Stimulated activated CD8-positive, alpha-beta memory T cell treated with anti-CD3 and anti-CD28 coated beads, Interleukin-7, amount 100 ng/mL, for 24 hours (primary cell): ENCODE measurements at places on chromosomes 7 and 10.
A peak's percentile ranks its signal among the peaks of the same experiment; 100 is the strongest.

- no peak for DNase-seq
Observed at GRCh38 chr10:30387646-30388243, 38.7 kb upstream of the MTPAP start.

GRCh38 chr10:12509016-12509793, 159.9 kb downstream of the CAMK1D start:
- no peak for DNase-seq

- DNase-seq: no peak
Observed at GRCh38 chr7:43111630-43112458, 603 bp upstream of the HECW1 start.

- DNase-seq: no peak
Observed at GRCh38 chr7:102943423-102944169, 30.8 kb downstream of the LRRC17 start.

GRCh38 chr10:84543948-84544347, 215.6 kb downstream of the CCSER2 start:
- no peak for DNase-seq

DNA sequence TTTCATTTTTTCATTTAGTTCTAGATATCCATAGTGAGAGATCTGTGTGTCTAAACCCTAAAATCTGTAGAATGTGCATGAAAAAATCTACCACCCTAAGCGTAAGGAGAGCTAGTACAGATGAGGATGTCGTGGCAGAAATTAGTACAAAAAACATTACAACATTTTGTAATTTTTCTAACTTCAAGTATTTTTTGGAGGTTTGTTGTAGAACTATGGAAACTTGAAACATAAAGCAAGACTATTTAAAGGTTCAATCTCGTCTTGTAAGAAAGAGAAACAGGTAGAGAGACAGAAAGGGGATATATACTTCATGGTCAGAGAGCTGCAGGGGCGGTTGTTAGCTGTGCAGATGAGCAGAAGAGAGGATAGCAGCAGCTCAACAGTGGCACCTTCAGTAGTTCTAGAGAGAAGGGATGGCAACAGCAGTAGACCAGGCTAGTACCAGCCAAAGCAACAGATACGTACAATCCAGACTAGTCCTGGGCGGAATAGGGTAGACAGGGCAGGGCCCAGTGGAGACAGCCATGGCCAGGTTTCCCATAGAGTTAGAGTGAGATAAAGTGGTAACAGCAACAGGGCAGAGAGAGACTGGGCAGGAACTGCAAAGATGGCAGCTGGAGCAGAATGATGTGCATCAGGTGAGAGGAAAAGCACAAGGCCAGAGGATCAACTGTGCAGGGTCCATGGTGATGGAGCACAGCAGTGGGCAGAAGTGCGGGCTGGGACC, 145.2 kb downstream of the FRMD4A start:
- peak; percentile 28 for DNase-seq

- DNase-seq: no peak
Observed at GRCh38 chr10:131810036-131810804, 90.6 kb upstream of the PPP2R2D start.

- no peak for DNase-seq
Observed at GRCh38 chr10:130141460-130141859, 5.3 kb downstream of the GLRX3 start.

- no peak for DNase-seq
Observed at GRCh38 chr10:124008187-124008586, 85.2 kb downstream of the CHST15 start.

- DNase-seq: peak; percentile 10
Observed at GRCh38 chr10:77877441-77878344, 48.9 kb downstream of the DLG5 start.

DNA sequence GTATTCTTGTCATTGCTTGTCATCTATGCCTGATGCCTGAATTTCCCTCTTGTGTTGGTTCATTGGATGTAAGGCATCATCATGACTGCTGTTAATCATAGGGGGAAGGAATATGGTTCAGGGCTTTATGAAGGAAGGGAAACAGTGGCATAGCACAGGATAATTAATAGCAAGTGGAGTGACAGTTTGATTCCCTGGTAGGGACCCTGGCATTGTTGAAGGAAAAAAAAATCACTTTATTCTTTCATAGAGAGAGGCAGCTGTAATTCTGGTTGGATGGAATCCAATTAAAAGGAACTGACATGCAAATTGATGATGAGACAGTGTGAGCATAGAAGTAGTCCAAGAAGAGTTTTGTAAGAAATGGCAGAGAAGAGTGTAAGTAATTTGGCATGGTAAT, 121.4 kb downstream of the AUTS2 start:
- DNase-seq: no peak

DNA sequence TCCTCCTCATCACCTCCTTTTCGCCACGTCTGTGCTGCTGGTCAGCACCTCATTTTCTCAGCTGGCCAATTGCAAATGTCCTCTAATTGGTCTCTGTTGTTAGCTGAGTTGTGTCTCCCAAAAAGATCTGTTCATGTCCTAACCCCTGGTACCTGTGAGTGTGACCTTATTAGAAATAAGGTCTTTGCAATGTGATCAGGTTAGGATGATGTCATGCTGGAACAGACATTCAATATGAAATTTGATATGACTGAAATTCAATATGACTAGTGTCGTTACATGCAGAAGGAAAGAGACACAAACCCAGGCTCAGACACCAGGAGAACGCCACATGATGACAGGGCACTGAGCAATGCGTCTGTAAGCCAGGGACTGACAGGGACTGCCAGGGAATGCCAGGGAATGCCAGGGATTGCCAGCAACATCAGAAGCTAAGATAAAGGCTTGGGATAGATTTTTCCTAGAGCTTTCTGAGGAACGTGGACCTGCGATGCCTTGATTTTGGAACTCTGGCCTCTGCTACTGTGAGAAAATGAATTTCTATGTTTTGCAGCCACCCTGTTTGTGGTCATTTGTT, 77.5 kb upstream of the CXCL12 start:
- DNase-seq: no peak

DNA sequence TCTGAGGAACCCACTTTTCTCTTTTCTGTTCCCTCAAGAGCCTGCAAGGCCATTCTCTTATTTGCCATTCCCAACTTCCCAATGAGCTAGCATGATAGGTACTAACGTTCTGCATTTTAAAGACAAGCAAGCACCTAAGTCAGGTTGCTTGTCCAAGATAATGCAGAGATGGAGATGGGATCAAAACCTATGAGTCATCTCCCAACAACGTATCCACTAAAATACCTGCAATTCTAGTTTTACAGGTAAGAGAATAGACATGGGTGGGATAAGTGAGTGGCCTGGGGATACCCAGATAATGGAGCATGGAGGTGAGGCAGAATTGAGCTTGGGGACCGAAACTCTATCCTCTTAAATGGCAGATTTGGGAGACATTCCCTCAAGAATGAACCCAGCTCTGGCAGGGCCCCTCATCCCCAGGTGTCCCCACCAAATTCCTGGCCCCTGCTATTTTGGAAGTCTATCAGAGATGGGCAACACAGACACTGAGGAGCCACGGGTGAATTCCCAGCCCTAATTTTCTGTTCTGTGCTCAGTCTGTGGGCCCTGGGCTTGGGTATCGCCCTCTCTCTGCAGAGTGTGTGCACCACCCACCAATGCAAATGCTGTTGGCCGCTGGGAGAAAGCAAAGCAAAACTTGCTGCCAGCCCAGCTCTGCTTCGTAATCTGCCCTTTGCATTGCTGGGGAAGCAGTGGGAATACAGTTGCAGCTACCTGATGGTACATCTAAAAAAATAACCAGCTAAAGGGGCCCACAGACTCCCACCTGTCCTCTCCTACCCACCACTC, 98.3 kb downstream of the KCNMA1 start:
- DNase-seq: no peak

DNA sequence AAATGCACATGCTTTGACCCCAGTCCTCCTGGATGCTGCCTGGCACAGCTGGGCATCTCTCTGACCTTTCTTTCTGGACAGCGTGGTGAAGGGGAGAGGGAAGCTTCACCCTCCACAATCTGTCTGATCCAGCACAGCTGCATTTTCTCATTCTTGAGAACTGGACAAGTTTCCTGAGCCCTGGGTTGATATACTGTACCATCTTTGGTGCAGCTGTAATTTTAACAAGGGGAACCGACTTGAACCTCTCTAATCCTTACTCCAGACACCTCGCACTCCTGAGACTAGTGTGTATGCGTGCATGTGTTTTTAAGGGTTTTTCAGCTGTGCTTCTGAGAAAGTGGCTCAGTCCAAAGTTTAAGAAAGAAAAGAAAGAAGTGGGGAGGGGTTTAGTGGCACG, 655.7 kb downstream of the INHBA start:
- DNase-seq: no peak

DNA sequence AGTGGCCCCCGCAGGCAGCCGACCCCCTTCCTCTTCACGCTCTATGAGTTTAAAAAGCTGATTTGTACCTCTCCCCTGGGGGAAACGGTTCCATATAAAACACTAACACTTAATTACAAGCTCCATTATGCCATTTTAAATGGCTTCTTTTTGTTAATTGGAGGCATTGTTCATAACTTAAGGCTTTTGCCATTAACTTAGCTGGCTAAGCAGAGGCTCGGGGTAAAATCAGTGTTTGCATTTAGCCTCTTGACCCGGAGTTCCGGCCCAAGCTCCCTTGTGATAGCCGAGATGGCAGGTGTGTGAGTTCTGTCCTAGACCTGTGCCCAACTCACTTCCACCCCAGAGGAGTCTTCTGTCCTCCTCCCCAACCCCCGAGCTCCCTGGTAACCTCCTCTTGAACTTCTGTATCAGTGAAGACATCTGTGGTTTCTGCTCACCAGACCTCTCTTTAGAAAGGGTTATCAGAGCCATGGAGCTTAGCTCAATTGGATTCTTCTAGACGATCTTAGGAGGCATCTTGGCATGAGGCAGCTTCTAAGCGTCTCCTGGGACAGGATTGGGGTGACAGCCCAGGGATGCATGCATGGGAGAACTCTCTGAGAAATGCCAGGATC, 34.2 kb upstream of the SH2B2 start:
- no peak for DNase-seq

GRCh38 chr7:102912742-102913141, at the start of gene LRRC17:
TSS of gene LRRC17 (plus strand) at chr7:102913000. CDS start at chr7:102933914, 20,914 bp downstream.
- no peak for DNase-seq

- no peak for DNase-seq
Observed at GRCh38 chr10:26939290-26939961, 78.7 kb upstream of the ABI1 start.

DNA sequence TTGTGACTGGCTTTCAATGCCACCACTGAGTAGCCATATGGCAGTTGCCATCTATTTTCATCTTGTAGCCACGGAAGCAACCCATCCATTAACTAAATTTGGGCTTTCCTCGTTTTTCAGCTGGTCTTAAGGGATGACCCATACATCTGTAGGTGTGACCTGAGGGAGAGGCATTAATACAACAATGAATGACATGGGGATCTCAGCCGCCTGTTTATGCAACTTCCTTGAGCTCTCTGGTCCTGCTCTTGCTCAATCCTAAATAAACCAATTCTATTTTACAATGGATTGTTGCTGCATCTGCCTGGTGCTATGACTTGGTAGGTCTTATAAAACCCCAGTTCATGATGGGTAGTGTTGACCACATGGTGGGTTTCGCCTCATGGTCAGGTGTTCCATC, 21.9 kb upstream of the ADAM22 start:
- DNase-seq: no peak

DNA sequence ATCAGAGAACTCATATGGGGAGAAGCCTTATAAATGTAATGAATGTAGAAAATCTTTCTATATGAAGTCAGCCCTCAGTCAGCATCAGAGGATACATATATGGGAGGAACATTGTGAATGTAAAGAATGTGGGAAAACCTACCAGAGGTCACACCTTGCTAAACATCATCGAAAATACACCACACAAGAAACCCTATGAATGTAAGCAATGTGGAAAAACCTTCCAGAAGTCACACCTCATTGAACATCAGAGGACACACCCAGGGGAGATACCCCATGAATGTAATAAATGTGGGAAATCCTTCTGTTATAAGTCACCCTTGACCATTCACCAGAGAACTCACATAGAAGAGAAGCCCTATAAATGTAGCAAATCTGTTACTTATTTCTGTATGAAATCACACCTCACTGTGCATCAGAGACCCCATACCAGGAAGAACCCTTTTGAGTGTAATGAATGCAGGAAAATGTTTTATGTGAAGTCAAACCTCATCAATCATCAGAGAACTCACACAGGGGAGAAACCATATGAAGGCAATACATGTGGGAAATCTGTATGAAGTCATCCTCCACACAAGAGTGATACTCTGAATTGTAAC, 30.8 kb downstream of the ZNF12 start:
- no peak for DNase-seq
